Spleen (tissue), 13 donors: ENCODE measurements at places on chromosomes 6 and 20. TPM values are rescaled to one million over a fixed set of nuclear protein-coding genes. Genes with fewer than 3 reads are reported as not detected.

DNA sequence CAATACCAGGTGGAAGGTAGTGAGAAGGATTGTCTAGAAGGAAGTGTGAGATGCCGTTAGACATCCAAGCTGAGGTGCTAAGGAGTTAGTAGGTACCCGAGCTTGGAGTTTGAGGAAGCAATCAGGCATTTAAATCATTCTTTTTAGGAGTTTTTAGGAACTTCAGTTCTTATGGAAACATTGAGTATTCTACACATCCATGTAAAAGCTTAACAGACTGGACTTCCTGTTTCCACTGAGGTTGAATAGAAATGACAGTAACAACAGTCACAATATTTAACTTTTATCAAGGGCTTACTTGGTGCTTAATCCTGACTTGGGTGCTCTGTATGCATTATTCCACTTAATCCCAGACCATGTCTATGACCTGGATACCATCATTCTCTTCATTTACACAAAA is 136.4 kb downstream of the UST start:
- no peak for DNase-seq

DNA sequence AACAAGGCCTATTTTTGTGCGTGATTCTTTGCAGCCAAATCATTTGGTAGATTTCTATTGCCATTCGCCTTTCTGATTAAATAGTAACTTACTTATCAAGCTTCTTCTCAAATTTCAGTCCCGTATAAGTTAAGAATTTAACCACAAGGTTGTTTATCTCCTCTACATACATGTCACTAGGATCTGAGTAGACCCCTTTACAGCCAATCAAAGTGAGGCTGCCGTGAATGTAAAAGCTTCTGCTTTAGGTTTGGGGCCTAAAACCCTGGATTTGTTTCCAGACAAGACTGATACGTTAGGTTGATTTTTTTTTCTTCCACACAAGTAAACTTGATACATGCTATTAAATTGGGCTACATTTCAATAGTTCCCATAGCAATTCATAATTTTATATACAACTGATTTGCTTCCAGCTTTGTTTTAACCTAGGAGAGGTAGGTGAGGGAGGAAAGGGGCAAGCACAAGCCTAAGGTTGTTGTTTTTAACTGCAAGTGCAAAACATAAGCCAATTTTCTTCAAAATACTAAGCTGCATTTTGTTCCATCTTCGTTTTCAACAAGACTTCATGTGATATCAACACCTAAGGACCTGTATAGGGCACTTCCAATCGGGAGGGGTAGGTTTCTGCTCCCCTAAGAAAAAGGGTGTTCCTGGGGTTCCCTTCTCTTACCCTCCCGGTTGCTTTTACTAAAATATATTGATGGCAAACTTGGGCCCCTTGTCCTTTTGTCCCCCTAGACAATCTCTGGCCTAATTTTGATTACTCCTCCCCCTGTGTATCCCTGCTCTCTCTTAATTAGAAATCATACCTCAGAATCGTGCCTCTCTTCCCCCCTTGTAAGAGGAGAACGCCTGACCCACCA is 1.7 kb downstream of the RANBP9 start:
- DNase-seq: no peak

DNA sequence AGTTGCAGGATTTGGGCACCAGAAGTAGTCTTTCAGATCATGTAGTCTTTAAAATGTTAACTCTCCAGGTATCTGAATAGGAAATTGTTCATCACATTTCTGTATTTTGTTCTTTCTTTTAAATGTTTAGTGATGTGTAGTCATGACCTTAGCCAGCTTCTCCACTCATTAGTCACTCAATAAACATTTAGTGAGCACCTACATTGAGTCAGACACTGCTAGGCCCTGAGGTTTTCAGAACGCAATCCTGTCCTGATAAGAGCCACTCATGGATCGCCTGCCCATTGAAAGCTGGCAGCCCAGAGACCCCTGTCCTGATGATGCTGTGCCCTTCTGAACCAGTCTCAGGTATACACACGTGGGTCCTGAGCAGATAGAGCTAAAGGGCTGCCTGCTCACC is 163.4 kb upstream of the HEY2 start:
- DNase-seq: no peak

- DNase-seq: no peak
Measured at GRCh38 chr6:111573892-111574797, 31.5 kb downstream of the TRAF3IP2 start.

Gene ZC2HC1B
- polyA plus RNA-seq: 0.17 TPM

DNA sequence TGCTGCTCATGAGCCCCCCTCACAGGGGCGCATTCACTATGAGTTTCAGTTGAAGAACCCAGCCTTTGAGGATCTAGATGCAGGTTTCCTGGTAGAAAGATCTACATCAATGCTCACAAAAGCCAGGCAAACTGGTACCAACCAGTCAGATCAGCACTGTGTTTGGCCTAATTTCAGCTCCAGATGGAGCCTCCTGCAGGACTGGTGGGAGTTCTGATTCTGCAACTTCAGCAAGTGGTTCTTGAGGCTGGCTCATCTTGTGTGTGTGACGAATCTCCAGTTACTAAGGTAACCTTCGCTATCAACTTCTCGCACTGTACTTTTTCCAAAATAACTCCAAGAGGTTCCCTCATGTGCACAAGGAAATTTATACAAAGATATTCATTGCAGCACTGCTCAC is 118.8 kb downstream of the ZMYND8 start:
- no peak for DNase-seq

Gene ZNF318
- 8.6 TPM for polyA plus RNA-seq

DNA sequence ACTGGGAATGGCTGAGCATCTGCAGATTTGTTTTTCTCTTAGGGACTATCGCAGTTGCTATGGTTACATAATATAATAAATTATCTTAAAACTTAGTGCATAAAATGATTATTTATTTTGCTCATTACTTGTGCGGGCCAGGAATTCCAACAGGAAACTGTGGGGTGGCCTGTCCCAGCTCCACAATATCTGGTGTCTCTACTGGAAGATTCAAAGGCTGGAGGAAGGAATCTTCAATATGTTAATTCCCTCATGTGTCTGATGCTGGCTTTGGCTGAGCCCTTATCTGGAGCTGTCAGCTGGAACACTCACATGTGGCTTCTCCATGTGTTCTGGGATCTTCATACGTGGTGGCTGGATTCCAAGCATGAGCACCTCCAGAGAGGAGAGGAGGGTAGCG is 23.9 kb upstream of the B3GAT2 start:
- DNase-seq: no peak

Gene PSMB9
- polyA plus RNA-seq: 172 TPM

DNA sequence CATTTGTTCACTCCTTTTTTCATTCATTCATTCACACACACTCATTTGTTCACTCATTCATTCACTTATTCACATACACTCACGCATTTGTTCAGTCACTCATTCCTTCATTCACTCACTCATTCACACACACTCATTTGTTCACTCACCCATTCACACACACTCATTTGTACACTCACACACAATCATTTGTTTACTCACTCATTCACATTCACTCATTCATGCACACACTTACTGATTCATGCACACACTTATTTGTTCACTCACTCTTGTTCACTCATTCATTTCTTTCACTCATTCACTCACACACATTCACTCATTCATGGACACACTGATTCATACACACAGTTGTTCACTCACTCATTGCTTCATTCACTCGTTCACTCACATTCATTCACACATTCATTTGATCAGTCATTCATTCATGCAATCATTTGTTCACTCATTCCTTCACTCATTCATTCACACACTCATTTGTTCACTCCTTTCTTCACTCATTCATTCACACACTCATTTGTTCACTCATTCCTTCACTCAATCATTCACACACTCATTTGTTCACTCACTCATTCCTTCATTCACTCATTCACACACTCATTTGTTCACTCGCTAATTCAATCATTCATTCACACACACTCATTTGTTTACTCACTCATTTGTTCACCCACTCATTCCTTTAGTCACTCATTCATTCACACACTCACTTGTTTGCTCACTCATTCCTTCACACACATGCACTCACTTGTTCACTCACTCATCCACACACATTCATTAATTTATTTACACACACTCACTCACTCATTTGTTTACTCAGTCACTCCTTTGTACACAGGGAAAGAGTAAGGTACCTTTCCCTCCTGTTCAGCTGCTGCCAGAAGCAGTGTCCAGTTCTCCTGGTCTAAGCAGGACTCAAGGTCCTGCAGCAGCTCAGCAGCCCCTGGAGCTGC is 50.7 kb upstream of the BHLHE23 start:
- DNase-seq: no peak

DNA sequence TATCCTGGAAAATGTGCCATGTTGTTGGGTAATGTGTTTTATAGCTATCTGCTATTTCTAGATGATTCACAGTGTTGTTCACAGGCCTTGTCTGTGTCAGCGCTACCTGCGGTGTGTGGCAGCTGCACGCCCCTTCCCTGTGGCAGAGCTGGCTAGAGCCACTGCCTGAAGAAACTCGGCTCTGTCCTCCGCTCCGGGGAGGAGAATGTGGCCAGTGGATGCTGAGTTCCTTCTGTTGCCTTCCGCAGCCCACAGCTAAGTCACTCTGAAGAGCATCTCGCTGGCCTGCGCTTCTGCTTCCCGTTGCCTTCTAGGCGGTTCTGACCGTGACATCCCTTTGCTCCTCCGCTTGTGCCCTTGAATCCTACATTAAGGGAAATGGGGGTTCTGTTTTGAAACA is 135.1 kb downstream of the PLG start:
- DNase-seq: no peak

- DNase-seq: no peak
Measured at GRCh38 chr6:105601541-105602236, 198.8 kb upstream of the PREP start.

DNA sequence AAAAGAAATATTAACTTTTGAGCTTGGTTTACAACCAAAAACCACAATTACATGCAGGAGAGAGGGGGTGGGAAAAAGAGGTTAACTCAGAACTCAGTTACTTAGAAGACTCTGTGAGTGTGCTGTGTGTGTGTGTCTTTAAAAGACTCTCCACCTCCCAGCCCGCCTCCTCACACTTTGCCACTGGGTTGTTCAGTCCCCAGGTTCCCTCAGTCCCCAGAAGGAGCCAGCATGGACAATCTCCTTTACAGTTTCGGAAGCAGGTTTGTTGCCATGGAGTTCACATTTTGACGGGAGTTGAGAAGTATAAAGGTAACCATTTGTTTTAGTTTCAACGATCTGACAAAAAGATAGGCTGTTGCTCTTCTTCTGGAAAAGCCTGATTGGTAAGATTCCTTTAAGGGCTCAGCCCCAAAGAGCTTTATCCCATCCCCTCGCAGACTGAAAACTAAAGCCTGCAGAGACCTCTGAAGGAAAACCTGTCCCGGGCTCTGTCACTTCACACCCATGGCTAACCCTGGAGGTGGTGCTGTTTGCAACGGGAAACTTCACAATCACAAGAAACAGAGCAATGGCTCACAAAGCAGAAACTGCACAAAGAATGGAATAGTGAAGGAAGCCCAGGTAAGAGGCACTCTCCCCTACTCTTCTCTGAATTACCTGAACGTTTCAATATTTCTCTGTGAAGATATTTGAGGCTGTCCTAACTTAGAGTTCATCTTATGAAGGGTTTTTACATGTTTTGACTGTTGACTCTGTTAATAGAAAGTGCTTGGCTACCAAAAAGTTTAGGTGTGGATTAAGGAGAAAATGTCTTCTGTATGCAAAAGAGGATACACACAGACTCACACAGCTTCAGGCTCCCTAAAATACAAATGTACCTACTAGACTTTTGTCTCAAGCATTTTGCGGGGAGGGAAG is at the start of gene SPTLC3:
Gene SPTLC3 (plus strand): TSS at position 212 of the 921 bp plus-strand sequence. CDS start 296 bp downstream, at position 508.
- DNase-seq: no peak

DNA sequence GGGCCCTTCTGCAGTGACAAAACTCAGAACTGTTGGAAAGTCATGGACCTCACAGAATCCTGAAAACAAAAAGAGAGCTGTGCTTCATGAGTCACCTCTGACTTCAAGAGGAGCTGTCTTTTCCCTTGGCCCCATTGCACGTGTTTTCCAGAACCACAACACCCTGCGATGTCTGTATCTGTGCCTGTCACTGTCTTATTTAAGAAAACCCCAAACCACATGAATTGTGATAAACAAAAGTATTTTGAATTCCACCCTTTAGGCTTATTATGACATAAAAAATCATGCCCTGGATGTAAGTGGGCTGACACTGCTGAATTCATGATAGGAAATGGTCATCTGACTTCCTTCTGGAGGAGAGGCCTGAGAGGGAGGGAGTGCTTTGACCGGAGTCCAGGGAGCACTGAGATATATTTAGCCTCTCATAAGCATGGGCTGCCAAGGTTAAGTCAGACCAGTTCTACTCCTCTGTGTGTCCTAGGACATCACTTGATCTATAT is 96.4 kb upstream of the DUSP22 start:
- no peak for DNase-seq

- no peak for DNase-seq
Measured at GRCh38 chr6:11291582-11291981, 59.1 kb upstream of the NEDD9 start.

Gene GSTA2
- polyA plus RNA-seq: not detected

DNA sequence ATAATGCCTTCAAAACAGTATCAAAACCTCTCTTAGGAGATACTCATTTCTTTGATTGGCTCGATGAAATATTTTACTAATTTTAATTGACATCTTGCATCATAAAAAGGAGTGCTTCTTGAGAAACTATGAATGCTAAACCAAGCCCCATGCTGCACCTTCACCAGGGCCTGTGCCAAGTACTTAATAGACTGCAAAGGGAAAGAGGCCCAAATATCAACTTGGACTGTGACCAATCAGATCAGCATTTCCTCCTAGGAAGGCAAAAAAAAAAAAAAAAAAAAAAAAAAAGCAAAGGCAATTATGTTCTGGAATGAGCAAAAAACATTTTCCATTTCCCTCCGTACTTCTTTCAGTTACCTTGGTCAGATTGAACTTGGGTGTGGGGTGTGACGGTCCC is 253.0 kb upstream of the SOX4 start:
- DNase-seq: no peak

DNA sequence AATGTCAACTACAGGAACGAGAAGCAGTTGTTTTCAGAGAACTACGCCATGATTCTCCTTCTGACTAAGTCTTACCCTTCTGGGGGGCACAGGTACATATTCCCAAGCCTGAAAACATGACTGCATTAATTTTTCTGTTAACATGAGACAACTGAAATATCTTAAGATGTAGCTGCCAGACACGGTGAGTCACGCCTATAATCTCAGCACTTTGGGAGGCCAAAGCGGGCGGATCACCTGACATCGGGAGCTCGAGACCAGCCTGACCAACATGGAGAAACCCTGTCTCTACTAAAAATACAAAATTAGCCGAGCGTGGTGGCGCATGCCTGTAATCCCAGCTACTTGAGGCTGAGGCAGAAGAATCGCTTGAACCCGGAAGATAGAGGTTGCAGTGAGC is 21.7 kb downstream of the TBC1D20 start:
- no peak for DNase-seq

GRCh38 chr6:120675886-120676285 is 658.4 kb downstream of the TBC1D32 start:
- DNase-seq: no peak

Gene ZNF831
- 3.5 TPM for polyA plus RNA-seq

GRCh38 chr20:34536798-34537394 is 20.7 kb downstream of the DYNLRB1 start:
- DNase-seq: peak; percentile 84
